AG10803 (cell line): ENCODE measurements at places on chromosomes 16 and 17.

DNA sequence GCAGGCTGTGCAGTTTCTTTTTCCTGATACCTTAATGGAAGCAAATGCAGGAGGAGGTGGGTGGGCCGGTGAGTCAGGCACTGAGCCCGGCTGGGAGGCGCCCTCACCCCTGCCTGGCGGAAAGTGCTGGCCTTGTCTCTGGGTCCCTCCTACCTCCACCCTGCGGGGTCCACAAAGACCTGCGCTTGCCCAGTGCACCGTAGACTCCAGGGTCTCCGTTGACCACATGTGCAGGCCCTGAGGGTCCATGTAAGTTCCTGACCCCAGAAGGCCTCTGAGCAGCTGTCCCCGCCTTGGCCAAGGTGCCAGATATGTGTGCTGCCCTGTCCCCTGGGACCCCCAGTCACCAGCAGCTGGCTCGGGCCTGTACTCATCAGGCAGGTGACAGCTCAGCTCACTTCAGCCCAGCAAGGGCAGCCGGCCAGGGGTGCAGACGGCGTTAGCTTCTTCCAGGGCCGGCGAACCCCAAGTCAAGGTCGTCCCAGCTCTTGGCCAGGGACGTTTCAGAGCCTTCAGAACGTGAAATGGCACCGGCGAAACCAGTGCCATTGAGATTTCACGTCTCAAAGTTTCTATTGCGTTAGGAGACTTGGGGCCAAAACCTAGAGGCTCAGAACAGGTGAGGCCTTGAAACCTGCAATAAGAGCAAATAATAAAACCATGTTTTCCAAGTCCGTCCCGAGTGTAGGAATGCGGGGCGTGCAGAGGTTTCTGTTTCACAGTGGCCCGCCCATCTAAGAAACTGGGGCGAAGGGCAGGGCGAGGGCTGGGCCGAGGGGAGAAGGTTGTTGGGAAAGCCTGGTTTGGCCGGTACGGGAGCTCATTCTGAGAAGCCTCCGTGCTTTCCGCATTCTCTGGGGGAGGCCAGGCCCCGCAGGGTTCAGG, 12.1 kb downstream of the METRNL start:
- DNase-seq = no peak

- DNase-seq = no peak
Measured at GRCh38 chr16:55846598-55847346, 13.9 kb upstream of the CES1 start.

- peak; percentile 27 for DNase-seq
Measured at GRCh38 chr16:50303041-50303604, 36.8 kb downstream of the ADCY7 start.

DNA sequence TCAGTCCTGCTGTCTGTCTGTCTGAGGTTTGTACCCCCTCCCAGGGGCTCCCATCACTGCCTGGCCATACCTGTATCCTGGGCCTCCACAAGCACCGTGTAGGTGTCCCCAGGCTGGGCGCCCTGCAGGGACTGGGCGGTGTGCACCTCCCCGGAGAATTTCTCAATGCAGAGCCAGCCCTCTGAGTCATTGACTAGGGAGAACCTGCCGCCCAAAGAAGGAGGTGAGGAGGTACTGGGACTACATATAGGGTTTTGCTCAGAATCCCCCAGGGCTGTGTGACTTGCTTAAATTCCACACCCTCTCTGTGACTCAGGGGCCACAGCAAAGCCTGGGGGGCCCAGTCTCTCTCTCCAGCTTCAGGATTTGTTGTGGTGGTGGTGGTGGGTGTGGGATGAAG, 7.6 kb downstream of the CDH16 start:
- DNase-seq = no peak

DNA sequence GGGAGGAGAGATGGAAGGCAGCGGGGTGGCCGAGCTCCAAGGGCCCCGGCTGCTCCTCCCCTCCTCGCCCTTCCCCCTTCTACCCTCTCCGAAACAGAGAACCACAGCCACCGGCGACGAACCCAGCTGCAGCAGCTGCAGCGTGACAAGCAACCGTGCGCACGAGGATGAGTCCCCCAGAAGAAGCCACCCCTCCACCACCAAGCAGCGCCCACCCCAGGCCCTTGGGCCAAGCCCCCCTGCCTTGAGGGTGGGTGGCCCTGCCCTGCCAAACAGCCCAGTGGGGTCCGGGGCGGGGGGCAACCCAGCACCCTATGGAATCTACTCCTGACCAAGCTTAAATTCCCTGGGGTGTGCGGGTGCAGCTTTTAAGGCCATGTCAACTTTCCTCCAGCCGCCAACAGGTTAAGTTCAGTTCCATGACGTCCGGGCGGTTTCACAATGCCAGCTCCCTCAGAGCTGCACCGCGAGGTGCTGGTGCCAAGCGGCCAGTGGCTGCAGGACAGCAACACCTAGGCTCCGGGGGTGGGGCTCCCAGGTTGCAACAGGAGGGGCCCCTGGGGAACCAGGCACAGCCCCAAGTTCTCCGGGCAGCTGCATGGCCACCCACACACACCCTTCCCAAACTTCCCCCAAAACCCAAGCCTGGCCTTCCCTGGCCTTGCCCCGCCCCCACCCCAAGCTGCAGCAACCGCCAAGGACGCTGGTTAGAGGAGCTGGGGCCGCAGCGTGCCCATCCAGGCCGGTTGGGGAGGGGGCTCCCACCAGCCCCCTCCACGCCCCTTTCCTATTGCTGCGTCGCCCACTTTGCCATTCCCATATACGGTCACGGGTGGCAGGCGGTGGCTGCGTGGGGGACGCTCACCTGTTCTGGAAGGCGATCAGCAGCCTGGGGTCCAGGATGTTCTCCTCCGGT, 2.0 kb downstream of the CBX4 start:
- peak; percentile 65 for DNase-seq
